Activated CD8-positive, alpha-beta memory T cell treated with anti-CD3 and anti-CD28 coated beads for 4 hours (primary cell): ENCODE measurements at places on chromosomes 12 and 14.

GRCh38 chr12:120041386-120042231 lies 52.6 kb downstream of the BICDL1 start:
- no peak for DNase-seq

- no peak for DNase-seq
Measured at GRCh38 chr12:59040043-59040442, 119.7 kb upstream of the LRIG3 start.

DNA sequence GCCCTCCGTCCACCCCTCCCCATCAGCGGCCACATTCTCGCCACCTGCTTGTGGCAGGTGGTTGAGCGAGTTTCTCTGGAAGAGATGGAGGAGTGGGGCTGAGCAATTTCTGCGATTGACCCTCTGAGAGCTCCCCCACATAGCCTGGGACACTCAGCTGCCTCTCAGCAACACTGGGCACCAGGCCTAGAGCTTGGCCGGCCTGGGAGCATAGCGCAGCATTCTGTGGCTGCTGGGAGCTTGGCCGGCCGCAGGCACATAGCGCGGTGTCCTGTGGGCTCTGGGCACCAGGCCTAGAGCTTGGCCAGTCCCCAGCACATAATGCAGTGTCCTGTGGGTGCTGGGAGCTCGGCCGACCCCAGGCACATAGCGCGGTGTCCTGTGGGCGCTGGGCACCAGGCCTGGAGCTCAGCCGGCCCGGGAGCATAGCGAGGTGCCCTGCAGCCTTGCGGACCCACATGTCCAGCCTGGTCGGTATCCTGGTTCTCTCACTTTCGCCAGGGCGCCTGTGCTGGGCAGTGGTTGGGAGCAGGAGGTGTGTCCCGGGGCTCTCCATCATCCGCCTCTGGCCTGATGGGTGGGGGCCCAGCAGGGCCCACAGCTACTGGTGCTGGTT lies 43.8 kb downstream of the LRCOL1 start:
- DNase-seq: no peak

- DNase-seq: no peak
Measured at GRCh38 chr12:52063082-52063924, 6.5 kb upstream of the ATG101 start.

DNA sequence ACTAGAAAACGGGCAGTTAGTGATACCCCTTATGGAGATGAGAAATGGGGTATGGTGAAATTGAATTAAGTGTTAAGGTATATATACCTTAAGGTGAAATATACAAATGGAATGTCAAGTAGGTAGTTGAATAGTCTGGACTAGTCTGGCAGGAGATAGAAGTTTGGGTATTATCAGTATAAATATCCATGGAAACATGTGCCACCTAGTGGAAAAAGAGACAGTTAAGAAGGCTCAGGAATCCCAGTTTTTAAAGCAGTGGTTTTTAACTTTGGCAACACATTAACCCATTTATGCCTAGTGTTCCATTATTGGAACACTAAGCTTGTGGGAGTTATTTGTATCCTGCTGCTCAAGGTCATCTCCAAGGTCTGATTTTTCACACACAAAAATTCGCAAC lies 38.6 kb upstream of the TPH2 start:
- no peak for DNase-seq

- no peak for DNase-seq
Measured at GRCh38 chr12:42213023-42213422, 25.0 kb downstream of the YAF2 start.

DNA sequence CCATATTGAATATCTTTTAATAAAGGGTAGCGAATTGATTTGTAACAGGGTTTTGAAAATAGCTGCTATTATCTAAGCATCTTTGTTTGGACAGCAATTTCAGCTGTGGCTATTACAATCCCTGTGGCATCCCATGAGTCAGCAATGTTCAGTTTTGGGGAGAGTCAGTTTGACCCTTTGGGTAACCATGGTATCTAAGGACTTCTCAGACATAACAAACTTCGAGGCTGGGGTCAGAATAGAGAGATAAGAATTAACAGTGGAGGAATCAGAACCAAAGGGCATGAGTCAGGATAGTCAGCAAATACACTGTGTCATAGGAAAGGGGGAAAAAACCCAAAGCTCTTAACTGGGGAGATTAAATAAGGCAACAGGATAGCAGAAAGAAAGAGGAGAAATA lies 11.7 kb upstream of the PTHLH start:
- DNase-seq: no peak

GRCh38 chr12:128803788-128804187 lies 20.0 kb downstream of the SLC15A4 start:
- no peak for DNase-seq

DNA sequence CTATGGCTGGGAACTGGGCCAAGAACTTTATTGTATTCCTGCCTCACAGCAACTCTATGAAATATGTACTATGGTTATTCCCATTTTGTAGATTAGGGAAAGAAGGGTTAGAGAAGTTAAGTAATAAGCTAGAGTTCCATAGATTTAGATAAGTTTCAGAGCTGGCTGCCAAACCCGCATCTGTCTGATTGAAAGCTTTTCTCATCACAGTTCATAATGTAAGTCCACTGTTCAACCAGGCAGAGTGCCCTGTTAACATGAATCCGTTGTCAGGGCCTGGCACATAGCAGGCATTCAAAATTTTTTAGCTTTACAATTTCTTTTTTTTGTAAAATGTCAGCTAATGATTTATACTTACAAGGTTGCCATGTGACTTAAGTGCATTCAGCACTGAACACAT lies 467.3 kb downstream of the NRXN3 start:
- no peak for DNase-seq

DNA sequence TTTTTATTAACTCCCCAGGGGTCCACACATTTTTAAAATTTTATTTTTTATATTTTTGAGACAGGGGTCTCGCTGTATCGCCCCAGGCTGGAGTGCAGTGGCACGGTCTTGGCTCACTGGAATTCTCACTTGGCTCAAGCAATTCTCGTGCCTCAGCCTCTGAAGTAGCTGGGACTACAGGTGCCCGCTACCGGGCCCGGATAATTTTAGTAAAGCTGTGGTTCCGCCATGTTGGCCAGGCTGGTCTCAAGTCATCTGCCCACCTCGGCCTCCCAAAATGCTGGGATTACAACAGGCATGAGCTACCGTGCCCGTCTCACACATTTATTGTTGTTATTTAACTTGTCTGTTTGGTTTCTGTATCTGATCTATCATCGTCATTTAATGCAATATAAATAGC lies 307.4 kb downstream of the TMTC2 start:
- DNase-seq: no peak

DNA sequence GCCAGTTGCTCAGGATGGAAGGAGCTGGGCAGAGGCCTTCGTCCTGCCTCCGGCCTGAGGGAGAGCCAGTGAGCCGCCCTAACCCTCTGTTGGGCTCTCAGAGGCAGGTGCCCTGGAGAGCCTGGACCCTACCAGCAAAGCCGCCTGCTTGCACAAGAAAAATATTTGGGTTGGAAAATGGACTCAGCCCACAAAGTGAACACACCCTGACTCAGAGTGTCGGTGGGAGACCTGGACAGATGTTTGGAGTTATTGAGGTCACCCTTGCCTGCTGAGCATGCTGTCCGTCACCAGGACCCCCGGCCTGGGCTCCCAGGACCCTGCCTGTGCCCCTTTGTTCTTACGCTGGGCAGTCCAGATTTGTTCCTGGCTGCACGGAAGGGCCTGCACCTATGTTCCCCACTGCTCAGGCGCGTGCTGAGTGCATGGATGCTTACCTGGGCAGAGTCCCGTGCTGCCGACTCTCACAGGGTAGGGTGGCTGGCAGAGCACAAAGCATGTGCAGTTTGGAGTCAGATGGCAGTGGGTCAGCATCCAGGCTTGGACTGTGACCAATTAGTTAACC lies 22.4 kb downstream of the FAM181A start:
- DNase-seq: no peak

GRCh38 chr12:26214121-26214520 lies 18.7 kb downstream of the SSPN start:
- DNase-seq: no peak

GRCh38 chr14:41167040-41167439 lies 439.6 kb upstream of the LRFN5 start:
- no peak for DNase-seq

DNA sequence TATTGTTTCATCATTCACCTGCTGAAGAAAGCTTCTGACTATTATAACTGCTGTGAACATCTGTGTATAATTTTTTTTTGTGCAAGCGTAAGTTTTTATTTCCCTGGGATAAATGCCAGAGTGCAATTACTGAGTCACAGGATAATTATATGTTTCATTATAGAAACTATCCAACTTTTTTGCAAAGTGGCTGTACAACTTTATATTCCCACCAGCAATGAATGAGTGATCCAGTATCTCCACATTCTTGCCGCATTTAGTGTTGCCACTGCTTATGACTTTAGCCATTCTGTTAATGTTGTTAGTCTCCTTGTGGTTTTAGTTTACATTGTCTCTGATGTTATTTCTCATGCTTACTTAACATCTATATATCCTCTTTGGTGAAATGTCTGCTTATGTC lies 88.1 kb upstream of the CCDC175 start:
- DNase-seq: no peak

DNA sequence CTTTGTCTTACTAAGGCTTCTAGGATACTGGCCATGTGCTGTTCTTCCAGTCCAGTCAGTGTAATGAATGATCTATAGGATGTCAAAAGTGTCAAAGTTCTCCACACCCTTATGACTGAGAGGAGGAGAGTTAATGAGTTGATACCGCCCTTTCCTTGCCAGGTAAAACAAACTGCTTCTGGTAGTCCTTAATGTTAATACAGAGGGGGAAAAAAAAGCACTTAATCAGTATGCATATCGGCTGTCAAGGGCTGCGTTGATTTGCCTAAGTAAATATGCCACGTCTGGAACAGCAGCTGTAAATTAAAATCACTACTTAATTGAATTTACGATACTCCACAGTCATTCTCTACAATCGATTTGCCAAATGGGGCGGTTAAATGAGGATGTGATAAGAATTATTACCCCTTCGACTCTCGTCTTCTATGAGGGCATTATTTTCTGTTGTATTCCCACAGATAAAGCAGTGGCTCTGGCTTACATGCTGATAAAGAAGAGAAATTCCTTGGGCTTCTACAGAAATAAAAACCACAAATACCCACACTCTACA lies 416.0 kb downstream of the KCNH5 start:
- no peak for DNase-seq

DNA sequence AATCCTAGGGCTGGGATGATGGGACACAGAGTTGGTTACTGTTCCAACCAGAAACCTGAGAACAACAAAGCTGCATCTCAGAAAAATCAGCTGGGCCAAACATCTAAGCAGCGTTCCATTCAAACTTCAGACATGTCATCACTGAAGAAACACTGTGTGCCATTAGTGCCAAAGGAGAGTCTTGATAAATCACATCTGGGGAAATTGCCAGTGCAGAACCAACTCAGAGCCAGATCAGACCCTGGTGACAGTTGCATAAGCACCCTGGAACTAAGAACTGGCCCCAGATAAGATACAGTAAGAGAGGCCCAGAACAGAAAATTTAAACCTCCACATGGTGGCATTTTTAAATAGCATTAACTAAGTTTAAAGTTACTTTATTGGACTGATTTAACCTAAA lies 482.8 kb downstream of the PRKD1 start:
- DNase-seq: no peak

GRCh38 chr12:69068448-69068847 lies 135.5 kb upstream of the CPM start:
- no peak for DNase-seq

DNA sequence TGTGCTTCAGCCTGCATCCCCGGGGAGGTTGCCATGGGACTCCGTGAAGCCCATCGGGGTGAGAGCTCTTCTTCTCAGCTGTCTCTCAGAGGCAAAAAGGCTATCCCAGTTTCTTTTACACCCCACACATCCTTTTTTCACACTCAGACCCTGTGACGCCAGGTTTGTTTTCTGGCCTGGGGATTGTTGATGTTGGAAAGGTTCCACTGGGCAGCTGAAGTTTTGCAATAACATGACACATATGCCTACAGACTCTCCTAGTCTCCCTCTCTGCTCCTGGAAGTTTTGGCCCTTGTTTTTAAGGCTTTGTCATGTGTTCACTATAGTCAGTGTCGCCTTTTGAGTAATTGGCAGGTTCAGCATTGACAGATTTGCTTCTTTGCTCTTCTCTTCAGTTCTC lies 118.6 kb downstream of the SMOC1 start:
- DNase-seq: no peak

GRCh38 chr14:53790731-53791500 lies 165.7 kb downstream of the BMP4 start:
- no peak for DNase-seq

DNA sequence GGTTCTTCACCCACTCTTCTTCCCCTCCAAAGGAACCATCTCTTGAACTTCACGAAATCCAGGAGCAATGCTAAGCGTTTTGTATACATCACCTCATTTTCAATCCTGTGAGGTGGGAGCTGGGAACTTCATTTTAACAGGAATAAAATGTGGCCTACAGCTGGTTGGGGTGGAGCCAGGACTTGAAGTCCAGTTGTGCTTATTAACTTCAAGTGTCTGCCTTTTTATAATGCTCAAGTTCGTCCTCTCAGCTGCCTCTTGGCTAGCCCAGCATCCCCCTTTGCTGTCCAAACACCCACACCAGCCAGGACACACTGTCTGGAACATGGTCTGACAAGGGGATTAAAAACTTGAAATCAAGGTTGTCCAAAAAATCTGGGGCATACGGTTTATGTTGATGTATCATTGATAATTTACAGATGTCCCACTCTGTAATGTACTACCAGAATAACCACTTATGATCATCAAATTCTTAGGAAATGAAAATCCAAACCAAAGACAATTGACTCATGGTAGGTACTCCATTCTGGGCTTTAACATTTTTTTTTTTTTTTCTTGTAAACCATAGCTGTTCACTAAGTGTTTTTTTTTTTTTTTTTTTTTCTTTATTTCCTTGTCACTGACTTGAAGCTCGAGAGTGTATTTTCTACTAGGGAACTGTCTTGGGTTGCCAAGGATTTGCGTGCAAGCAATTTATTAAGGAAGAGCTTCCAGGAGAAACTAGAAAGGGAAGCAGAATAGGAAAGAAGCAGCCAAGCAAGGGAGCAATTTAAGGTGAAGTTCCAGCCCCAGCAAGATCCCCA lies 252.3 kb downstream of the EFCAB11 start:
- no peak for DNase-seq

- DNase-seq: no peak
Measured at GRCh38 chr14:94724993-94725392, 44.9 kb downstream of the GSC start.

- DNase-seq: no peak
Measured at GRCh38 chr14:96751505-96751904, 45.7 kb upstream of the VRK1 start.

GRCh38 chr14:94421316-94421715 lies 31.3 kb downstream of the SERPINA11 start:
- DNase-seq: no peak

GRCh38 chr12:53738406-53739213 lies 11.4 kb upstream of the CALCOCO1 start:
- no peak for DNase-seq

- DNase-seq: no peak
Measured at GRCh38 chr14:104201063-104201462, 62.7 kb downstream of the KIF26A start.
